ENCODE measurements at places on chromosomes 16 and 17.

- DNase-seq: no peak
Observed at GRCh38 chr16:72094266-72094610, 591 bp downstream of the DHX38 start.

DNA sequence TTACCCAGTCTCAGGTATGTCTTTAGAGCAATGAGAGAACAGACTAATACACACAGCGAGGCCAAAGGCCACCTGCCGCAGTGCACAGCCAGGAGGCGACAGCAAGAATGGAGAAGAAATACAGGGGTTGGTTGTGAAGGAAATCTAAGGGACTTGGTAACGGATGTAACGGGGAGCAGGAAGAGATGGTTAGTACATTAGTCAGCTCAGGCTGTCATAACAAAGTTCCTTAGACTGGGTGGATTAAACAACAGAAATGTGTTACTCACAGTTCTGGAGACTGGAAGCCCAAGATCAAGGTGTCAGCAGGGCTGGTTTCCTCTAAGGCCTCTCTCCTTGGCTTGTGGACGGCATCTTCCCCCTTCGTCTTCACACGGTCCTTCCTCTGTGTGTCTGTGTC, 47.1 kb downstream of the TVP23C start:
- DNase-seq: no peak

- DNase-seq: peak; percentile 21
Observed at GRCh38 chr17:27318228-27318627, 24.3 kb downstream of the WSB1 start.

DNA sequence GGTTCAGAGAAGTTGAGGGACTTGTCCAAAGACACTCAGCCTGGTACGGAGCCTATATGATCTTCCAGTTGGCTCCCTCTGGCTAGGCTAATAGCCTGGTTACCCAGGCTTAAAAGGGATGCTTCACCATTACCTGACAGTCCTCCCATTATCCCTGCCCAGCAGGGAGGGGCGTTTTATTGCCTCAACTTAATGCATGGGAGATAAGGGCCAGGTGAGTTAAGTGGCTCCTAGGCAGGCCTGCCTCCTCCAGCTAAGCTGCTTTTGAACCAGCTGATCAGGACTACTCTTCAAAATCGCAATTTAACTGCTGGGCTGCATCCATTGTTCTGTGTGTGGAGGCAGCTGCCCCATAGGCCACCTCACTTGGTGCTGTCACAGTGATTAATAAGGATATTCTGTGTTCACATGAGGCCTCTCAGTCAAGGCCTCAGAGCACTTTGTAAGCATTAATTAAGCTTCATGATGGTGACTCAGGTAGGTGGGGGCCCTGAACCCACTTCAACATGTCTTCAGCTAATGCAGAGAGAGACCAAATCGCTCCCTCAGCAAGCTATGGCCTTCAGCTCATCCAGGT, 27.9 kb downstream of the SMPD3 start:
- no peak for DNase-seq

DNA sequence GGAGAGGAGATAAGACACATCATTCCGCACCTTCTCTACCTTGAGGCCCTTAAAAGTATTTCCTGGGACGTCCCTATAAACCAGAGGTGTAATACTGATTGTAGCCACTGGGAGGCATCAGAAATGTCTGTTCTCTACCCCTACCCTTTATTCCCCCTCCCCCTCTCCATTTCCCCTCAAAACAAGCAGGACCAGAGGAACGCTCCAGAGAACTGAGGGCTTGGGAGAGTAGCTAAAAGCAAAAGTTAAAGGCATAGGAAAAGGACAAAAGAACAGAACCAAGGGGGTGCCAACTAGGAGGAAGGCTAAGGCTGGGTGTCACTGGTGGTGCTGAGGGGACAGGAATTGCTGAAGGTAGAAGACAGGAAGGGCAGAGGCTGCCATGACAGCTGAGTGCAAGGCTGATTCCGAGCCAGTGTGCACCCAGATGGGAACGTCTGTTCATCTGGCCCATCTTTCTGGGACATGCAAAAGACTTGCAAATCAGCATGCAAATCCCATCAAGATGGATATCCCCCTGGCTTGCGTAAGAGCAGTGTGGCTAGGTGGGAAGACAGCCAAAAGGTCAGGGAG, 6.7 kb downstream of the CAMTA2 start:
- DNase-seq: peak; percentile 11

DNA sequence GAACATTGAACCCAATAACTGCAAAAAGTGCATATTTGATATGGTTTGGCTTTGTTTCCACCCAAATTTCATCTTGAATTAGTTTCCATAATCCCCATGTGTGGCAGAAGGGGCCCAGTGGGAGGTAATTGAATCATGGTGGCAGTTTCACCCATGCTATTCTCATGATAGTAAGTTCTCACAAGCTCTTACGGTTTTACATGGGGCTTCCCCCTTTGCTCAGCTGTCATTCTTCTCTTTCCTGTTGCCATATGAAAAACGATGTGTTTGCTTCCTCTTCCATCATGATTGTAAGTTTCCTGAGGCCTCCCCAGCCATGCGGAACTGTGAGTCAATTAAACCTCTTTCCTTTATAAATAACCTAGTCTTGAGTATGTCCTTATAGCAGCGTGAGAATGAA, 127.6 kb downstream of the CHD9NB start:
- no peak for DNase-seq

- DNase-seq: no peak
Observed at GRCh38 chr17:16037636-16038035, 38.0 kb downstream of the TTC19 start.

DNA sequence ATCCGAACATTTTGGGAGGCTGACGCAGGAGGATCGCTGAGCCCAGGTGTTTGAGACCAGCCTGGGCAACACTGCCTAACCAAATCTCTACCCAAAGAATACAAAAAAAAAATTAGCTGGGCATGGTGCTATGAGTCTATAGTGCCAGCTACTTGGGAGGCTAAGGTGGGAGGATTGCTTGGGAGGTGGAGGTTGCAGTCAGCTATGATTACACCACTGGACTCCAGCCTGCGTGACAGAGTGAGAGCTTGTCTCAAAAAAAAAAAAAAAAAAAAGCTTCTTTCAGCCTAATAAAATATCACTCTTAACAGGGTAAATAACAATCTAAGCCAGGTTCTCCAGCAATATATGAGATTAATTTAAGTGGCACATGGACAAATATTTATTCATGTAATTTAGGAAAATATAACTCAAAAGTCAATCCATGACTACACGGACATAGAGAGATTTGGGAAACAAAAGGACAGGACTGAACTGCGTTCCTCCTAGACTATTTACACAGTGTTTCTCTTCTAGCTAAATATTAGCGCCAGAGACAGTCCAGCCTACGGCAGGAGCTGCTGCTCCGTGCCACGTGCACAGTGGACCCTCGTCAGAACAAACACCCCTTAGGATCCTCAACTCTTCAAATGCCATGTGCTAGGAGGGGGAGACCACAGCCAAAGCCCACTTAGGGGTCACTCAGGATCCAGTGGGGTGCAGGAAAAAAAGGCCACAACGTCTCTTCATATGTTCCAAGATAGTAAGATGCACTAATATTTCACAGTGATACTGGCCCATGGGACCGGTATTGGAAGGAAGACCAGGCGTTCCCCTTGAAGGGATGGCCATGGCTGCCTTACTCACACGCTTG, 8.7 kb downstream of the USP36 start:
- no peak for DNase-seq

DNA sequence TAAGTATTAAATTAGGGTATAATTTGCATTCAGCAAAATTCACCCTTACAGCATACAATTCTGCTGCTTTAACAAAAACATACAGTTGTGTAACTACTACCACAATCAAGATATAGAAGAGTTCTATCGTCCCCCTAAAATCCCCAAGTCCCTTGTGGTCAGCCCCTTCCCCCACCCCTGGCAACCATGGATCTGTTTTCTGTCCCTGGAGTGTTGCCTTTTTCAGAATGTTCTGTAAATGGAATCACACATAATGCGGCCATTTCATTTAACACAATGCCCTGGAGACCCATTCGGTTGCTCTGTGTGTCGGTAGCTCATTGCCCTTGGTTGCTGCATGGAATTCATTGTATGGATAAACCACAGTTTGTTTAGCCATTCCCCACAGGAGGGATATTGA, 190.2 kb downstream of the IRX5 start:
- no peak for DNase-seq

- no peak for DNase-seq
Observed at GRCh38 chr17:72615627-72615991, 476.9 kb downstream of the SLC39A11 start.

GRCh38 chr16:2514333-2515179, 804 bp downstream of the ATP6V0C start:
- no peak for DNase-seq

GRCh38 chr16:11208916-11209665, 46.9 kb downstream of the SOCS1 start:
- DNase-seq: no peak

DNA sequence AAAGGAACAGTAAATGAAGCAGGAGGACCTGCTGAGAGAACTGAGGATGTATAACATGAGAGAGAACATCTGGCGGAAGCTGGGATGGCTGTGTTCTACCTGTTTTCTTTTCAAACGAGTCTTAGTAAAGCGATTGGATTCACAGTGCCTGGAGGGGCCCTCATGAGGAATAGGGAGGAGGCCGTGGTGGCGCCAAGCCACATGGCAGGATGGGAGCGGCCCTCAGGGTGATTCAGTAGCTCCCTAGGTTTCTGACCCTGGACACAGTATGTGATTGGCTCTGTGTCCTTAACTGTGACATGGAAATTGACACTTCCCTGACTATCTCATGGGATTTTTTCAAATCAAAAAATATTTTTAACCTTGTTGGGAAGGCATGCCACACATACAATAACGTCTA, 32.1 kb downstream of the USP43 start:
- DNase-seq: no peak

- DNase-seq: no peak
Observed at GRCh38 chr16:75792771-75793492, 66.6 kb upstream of the CPHXL start.

DNA sequence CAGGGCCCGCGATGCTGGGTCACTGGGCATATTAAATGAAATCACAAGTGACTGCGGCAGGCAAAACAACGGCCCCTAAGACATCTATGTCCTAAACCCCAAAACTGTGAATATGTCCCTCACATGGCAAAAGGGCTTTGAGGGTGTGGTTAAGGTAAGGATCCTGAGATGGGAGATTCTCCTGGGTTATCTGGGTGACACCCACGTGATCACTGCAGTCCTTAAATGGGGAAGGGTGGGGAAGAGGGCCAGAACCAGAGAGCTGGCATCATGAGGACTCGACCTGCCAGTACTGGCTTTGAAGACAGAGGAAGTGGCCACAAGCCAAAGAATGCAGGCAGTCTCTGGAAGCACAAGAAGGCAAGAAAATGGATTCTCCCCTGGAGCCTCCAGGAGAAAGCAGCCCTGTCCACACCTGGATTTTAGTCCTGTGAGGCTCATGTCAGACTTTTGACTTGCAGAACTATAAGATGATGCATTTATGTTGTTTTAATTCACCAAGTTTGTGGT, 12.5 kb downstream of the COTL1 start:
- DNase-seq: no peak

DNA sequence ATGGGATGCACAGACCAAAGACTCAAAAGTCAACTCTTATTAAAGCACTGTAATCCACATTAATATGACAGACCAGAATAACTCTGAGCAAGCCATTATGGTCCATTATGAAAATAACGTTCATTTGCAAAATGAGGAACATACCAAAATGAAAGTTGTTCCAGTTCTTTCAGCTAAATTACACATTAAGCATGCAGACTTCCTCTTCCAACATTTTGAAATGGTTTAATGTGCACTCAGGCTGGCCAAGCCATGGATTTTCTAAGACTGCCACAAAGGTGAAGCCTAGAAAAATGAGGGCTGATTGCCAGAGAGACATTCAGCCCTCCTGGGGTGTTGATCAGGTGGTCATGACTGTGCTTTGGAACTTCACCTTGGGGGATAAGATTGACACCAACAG, 56.7 kb upstream of the NOG start:
- DNase-seq: no peak

DNA sequence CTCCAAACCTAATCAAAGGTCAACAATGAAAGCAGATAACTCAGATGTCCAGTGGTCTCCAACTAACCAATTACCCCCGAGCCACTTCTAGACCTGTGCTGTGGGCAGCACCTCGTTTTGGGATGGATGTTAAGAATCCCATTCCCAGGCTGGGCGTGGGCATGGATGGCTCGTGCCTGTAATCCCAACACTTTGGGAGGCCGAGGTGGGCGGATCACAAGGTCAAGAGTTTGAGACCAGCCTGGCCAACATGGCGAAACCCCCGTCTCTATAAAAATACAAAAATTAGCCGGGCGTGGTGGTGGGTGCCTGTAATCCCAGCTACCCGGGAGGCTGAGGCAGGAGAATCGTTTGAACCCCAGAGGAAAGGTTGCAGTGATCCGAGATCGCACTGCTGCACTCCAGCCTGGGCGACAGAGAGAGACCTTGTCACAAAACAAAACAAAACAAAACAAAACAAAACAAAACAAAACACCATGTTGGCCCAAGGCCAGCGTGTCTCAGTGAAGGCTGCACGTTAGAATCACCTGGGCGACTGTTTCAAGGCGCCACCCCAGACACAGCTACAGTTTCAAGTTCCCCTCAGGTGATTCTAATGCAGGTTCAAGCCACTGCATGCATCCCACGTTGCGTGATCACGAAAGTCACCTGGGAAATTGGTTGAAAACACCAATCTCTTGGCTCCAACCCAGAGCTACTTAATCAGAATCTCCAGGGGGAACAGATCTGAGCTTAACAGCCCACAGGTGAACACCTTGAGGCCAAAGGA, 21.3 kb downstream of the COX4I1 start:
- DNase-seq: no peak

- DNase-seq: no peak
Observed at GRCh38 chr17:17447264-17447663, 29.5 kb upstream of the MED9 start.
